NCI-H1105 (cell line): ENCODE measurements at places on chromosomes 7 and 10.

GRCh38 chr10:9834434-9834833 lies 1183.2 kb upstream of the CELF2 start:
- DNase-seq = no peak

DNA sequence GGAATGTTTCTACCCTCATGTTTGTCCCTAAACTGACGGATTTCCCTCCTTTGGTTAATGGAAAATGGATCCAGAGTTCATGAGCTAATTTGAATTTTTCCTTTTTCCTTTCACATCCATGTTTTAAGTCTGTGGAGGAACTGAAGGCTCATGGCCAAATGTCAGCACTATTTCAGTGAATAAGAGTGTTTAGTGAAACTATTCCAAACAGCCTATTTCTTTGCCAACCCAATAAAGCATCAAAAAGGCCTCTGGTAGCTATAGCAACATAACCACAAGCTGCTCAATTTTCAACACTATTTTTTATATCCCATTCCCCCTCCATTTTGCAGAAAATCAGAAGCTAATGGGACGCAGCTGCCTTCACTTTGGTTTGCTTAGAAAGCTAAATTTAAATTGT lies 1454.1 kb downstream of the GATA3 start:
- no peak for DNase-seq

DNA sequence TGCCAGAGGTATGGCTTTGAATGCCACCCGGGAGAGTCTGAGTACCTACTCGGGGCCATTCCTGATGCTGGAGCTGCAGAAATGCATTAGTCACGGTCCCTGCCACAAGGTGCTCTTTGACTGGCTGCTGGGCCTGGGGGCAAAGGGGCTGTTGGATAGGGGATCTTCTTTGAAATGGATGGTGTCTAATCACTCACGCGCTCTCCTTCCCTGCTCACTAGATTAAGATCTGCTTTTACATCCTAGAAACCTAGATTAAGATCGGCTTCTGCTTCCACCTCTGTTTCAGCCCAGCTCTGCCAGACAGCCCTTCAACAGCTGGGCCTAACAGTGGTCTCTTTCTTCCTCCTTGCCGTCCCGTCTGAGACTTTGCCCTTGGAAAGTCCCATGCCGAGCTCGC lies 57.2 kb downstream of the PAX2 start:
- no peak for DNase-seq

GRCh38 chr7:26329520-26330255 lies 38.0 kb downstream of the SNX10 start:
- DNase-seq = no peak

GRCh38 chr7:137572056-137572784 lies 228.7 kb upstream of the PTN start:
- DNase-seq = no peak

- DNase-seq = no peak
Observed at GRCh38 chr10:113313722-113314121, 239.1 kb upstream of the HABP2 start.

GRCh38 chr7:119556436-119556835 lies 716.5 kb upstream of the KCND2 start:
- no peak for DNase-seq

GRCh38 chr7:134469622-134470021 lies 10.7 kb upstream of the AKR1B1 start:
- no peak for DNase-seq

DNA sequence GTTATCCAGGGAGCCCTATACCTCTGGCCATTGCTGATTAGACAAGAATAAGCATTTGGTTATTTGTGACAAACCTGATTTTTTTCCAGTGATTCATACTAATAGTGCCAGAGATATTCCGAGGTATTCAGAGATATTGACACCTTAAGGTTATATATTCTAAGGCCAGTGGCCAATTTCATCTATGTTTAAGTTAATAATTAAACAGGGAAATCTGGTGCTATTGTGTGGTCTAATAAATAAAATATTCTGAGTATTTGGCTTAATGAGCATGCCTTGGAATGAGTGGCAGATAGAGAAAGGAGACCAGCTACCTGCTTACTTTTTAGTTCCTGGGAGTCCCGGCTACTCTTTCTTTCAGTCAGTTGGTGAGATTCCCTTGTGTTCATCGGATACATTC lies 38.6 kb upstream of the MEOX2 start:
- no peak for DNase-seq

- no peak for DNase-seq
Observed at GRCh38 chr7:9189703-9190102, 756.3 kb downstream of the NXPH1 start.

GRCh38 chr7:107321611-107322010 lies 148.2 kb upstream of the GPR22 start:
- no peak for DNase-seq

DNA sequence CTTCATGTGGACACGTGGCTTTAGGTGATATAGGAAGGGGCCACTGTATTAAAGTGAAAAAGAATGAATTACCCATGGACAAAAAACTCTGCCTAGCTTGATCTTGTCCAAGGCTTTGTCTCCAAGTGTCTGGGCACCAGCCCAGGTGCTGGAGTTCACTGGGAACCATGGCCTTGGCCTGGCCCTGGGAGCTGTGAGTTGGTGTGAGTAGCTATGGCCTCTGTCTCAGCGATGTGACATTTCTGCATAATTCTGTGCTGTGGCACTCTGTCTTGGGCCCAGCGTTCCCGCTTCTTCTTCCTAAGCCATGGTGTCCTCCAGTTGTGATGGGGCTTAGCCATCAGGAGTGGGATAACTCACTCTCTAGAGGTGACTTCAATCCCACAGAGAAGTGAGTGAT lies 119.0 kb upstream of the PPP2R2D start:
- DNase-seq = no peak

DNA sequence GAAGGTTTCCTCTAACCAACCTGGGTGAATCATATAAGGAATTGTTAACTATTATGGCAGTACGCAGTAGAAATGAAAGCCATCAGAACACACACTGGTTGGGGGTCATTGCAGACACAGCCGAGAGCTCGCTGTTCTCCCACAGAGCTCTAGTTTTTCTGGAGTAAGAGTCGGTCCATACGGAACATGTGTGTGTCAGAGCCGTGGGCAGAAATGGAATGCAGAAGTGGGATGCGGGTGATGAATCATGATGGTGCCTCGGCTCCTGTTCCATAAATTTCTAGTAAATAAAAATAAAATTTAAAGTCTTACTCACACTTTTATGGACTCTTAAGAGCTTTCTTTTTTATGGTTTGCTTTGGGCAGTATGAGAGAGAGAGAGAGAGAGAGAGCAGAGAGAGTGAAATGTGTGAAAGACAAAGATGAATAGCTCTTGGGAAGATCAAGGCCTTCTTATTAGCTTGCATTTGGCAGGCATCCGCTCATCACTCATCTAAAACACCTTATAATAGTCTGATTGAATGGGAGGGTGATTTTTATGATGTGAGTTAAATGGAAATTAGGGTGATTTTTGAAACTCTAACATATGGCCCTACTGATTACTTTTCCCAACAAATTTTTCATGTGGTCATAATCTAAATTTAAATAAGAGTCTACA lies 98.8 kb upstream of the PFKP start:
- no peak for DNase-seq

GRCh38 chr10:114458955-114459354 lies 54.7 kb upstream of the AFAP1L2 start:
- DNase-seq = no peak

DNA sequence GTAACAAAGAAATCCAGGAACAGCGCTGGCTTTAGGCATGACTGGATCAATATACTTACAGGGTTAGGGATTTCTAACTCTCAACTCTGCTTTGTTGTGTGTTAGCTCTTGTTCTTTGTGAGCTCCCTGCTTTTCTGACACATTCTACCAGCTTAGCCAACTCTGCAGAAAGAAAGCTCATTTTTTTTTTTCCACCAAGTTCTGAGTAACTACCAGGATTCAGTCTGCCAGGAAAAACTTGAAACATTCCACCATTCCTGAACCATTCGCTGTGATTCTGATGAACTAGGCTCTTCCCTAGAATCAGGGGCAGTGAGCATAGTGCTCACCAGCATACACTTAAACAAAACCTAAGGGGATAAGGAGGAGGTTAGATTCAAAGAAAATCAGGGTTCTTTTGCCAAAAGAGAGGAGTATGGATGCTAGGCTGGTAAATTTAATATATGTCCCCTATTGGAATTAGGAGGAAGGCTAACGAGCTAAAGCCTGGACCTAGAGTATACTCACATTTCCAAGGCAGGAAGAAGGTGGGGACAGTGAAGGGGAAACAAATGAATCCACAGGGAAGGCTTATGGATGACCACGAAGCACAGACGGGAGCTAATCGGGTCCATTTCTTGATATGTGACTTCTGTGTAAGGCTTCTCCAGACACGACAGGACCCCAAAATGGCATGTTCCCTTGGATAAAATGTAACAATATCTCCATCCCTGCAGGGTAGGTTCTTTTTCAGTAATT lies 183.4 kb downstream of the PRKG1 start:
- no peak for DNase-seq

DNA sequence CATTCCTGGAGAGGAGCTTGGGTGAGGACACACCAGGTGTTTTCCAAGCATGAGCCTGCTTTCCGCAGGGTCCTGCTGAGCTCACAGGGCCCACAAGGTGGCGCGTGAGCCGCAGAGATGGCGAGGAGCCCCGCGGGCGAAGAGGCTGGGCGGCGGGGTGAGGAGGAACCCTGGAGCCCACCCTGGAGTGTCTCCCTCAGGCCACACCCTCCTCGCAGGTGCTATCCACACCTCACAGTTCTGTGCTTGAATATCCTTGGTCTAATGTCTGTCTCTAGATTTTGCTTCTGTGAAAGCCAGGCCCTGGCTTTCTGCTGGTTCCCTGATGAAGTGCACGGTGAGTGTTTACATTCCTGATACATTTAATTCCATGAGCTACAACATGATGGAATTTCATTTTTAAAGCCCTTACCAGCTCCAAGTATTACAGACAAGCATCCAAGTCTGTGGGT lies 433.6 kb downstream of the ACTR3B start:
- peak; percentile 40 for DNase-seq

- no peak for DNase-seq
Observed at GRCh38 chr7:37320848-37321468, 127.7 kb downstream of the ELMO1 start.

DNA sequence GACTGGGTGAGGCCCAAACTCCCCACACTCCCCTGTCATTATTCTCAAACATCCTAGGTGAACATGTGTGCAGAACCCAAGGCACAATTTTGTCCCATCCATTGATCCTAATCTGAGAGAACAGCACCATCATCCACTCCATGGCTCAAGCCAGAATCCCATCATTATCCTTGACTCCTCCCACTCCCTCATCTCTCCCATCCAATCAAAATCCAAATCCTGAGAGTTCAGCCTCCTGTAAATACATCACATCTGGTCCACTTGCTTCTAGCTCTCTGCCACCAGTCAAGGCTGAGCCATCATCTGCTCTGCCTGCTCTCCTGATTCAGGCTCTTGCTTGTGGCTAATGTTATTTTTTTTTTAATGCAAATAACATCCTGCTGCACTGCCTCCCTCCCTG lies 75.9 kb upstream of the SLF2 start:
- no peak for DNase-seq

GRCh38 chr7:37310327-37311080 lies 138.2 kb downstream of the ELMO1 start:
- no peak for DNase-seq

DNA sequence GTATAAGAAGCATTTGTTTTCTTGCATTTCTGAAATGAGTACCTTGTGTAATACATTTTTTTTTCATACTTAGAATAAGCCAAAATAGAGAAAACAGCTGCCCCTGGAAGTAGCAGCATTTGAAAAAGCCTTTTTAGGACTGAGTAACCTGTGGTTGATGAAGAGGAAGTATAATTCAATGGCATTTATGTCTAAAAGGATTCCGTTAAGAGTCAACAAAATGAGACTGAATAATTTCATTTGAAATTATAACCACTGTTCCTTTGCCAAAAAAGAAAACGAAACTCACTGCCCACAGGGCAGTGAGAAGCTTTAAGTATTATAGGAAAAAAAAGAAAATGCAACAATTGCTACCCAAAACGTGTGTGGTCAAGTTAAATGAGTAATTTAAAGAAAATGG lies 705.6 kb upstream of the PHF14 start:
- DNase-seq = no peak

GRCh38 chr7:111955616-111956015 lies 250.6 kb downstream of the DOCK4 start:
- DNase-seq = no peak

- no peak for DNase-seq
Observed at GRCh38 chr10:70565556-70566514, 36.7 kb downstream of the PRF1 start.

- no peak for DNase-seq
Observed at GRCh38 chr7:9822458-9823290, 1151.0 kb upstream of the PHF14 start.

DNA sequence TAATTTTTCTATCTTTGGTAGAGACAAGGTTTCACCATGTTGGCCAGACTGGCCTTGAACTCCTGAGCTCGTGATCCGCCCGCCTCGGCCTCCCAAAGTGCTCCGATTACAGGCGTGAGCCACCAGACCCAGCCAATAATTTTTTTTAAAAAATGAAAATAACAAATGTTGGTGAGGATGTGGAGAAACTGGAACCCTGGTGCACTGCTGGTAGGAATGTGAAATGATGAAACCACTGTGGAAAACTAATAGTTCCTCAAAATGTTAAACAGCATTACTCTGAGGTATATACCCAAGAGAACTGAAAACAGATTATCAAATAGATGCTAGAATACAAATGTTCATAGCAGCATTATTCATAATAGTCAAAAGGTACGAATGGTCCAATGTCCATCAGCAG lies 23.0 kb upstream of the YWHAG start:
- no peak for DNase-seq

GRCh38 chr10:133385214-133385613 lies 6.2 kb downstream of the PAOX start:
- no peak for DNase-seq

DNA sequence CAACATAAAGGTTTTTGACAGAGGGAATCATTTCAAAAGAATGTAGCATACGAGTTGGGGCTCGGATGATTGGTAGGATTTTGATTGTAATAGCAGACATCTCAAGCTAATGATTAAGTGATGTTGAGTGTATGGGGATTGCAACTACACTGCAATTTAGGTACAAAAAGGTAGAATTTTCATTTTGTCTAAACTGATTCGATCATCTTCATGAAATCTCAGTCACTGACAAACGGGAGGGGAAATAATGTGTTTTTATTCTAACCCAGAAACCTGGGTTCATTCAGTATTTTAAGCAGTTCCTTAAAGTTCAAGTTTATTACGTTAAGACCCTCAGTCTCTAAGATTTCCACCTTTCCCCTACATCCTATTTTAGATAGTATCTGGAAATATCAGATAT lies 3.9 kb upstream of the PHYHIPL start:
- DNase-seq = no peak

DNA sequence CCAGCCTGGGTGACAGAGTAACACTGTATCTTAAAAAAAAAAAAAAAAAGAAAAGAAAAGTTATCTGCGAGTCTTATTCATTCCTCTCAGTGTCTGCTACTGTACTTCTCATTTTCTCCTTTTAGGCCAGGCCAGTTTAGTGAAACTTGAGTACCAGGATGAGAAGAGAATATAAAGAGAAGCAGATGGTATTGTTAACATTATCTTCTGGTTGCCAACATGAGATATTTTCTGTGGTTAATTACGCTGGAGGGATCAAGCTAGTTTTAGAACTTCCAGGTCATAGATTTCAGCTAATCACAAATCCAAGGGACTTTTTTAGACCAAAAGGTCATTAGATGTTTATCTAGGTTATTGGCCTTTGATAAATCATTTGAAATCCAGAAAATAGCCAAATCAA lies 252.6 kb upstream of the SMIM30 start:
- no peak for DNase-seq
